Non-pigmented ciliary epithelial cell (primary cell): ENCODE measurements at places on chromosomes 3 and 15.
A peak's percentile ranks its signal among the peaks of the same experiment; 100 is the strongest.

- DNase-seq = no peak
Measured at GRCh38 chr3:11001020-11001657, 8.6 kb downstream of the SLC6A1 start.

- DNase-seq = no peak
Measured at GRCh38 chr3:147507638-147508286, 98.6 kb downstream of the ZIC1 start.

GRCh38 chr15:84575493-84575892 lies 25.3 kb upstream of the ZSCAN2 start:
- DNase-seq = no peak

- DNase-seq = no peak
Measured at GRCh38 chr3:40845447-40845846, 320.7 kb downstream of the ZNF621 start.

GRCh38 chr3:50124052-50124799 lies 30.9 kb upstream of the SEMA3F start:
- no peak for DNase-seq

DNA sequence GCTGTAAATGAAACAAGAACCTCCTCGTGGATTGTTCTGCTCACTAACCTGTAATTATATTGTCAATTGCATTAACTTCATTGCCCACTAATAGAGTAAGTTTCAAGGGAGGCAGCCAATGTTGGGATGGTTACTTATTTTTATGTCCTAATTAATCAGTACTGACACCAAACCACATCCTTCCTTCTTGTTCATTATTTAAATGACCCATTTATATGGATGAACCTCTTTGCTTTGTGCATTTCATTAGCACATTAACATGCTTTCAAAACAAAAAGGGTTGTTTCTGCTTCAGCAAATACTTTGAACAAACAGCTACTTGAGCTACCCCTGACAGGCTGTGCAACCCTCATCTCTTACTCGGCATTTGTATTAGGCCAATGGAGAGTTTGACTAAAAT lies 374.2 kb downstream of the MECOM start:
- DNase-seq = no peak

GRCh38 chr15:84955089-84955848 lies 26.4 kb upstream of the PDE8A start:
- peak; percentile 38 for DNase-seq

DNA sequence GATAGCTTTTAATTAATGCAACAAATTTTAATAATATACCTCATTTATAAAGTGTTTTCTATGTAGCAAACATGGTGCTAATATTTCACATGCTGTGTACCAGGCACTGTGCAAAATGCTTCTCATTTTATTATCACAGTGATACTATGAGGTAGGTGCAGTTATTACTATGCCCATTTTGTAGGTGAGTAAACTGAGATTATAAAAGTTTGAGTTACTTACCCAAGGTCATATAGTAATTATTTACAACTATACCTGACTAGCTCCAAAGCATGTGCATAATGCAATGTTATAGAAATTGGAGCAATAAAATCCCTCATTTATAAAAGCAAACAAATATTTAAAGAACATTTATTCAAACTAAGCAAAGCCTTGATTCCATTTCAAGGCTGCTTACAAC lies 54.5 kb upstream of the DCBLD2 start:
- no peak for DNase-seq

DNA sequence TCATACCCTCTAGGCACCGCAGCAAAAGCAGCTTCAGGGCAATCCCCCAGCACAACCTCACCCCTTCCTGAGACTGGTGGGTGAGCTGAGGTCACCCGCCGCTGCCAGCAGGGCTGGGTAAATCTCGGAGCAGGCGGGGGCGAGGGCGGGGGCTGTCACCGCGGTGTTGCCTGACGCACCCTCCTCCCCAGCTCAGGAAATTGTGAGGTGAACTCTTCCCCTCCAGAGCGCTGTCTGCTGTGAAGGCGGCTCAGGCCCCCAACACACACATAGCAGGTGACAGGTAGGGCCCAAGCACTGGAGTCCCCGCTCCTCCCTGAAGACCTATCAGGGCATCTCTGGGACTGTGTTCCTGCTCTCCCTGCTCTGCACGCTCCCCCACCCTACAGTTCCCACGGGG lies 30.2 kb upstream of the FURIN start:
- DNase-seq = no peak

DNA sequence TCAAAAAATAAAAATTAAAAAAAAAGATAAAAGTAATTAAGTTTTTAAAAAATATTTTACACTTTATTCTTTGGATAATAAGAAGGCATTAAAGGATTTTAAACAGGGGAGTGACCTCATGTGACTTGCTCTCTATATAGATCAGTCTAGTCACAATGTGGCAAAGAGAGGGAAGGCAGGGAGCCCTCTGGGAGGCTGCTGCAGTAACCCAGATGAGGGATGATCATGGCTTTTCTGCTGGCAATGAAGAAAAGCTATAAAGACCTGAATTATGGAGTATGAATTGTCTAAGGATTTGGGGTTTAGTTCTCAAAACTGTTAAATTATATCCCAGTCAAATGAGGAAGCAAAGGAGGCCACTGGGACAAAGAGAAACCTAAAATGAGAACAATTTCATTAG lies 58.1 kb downstream of the SUMF1 start:
- DNase-seq = no peak

GRCh38 chr15:53808058-53808706 lies 48.7 kb upstream of the WDR72 start:
- DNase-seq = no peak
